ENCODE measurements at places on chromosomes 12 and 14.

- DNase-seq, result no peak
Measured at GRCh38 chr14:105173901-105174894, 5.6 kb upstream of the JAG2 start.

DNA sequence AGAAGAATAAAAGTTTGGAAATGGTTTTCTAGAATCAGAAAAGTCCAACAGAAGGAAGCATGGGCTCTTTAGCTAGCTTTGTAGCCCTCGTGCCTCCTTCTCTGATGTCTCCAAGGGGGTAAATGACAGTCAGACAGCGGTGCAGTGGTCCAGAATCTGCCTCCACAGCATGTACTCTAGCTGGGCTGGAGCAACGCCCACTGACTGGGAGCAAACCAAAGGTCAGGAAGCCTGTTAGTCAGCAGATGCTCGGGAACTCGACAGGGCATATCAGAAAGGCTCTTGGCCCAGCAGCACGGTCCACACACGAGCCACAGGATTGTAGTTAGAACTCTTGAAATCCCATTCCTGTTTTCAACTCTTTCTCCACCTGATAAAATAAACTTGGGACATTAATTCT, 164.3 kb downstream of the GRIN2B start:
- peak; percentile 78 for DNase-seq

GRCh38 chr12:94604366-94604698, 46.0 kb downstream of the TMCC3 start:
- DNase-seq, result no peak

GRCh38 chr12:93348575-93349435, 28.9 kb upstream of the NUDT4 start:
- DNase-seq, result no peak

GRCh38 chr14:68941820-68942219, 37.3 kb downstream of the ACTN1 start:
- no peak for DNase-seq

DNA sequence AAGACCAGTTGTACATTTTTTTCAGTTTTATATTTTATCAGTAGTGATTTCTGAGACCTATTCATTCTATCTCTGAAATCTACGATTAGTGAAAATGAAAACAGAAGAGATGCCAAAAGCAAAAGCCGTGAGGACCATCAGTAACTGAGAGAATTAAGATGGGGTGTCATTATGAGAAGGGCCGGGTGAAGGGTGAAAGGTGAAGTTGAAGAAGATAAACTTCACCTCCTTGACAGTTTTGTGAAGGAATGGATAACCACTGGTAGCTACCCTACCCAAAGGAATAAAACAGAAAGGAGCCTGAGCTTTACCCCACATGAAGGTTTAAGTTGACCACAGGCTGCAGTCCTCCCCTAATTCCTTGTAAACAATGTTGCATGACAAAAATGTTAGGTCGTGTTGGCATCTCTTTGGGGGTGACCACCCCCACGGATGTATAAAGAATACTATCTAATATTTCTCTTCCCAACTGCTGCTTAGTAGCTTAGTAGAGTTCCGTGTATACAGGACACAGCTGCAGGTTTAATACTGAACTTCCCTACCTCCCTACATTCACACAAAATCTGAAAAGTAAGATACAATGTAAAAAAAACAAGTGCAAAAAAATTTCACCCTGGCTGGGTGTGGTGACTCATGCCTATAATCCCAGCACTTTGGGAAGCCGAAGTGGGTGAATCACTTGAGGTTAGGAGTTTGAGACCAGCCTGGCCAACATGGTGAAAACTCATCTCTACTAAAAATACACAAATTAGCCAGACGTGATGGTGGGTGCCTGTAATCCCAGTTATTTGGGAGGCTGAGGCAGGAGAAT, 23.9 kb downstream of the GPR19 start:
- DNase-seq, result no peak

GRCh38 chr14:80787876-80788275, 153.7 kb downstream of the CEP128 start:
- DNase-seq, result no peak

DNA sequence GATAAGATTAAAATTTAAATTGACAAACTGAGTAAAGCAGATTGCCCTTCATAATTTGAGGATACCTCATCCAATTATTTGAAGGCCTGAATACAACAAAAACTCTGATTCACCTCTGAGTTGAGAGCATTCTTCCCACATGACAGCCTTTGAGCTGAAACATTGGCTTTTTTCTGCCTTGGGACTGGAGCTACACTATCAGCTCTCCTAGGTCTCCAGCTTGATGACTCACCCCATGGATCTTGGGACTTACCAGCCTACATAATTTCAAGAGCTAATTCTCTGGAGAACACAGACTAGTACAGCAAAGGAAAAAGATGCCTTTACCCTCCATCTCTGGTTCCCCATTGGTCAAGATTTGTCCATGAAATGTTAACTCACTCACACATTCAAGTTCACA, 555.1 kb downstream of the FOXG1 start:
- DNase-seq, result no peak

GRCh38 chr14:85453401-85454225, 76.3 kb upstream of the FLRT2 start:
- no peak for DNase-seq

- no peak for DNase-seq
Measured at GRCh38 chr12:25054783-25055144, 105.9 kb upstream of the BCAT1 start.

- no peak for DNase-seq
Measured at GRCh38 chr12:90076851-90077319, 368.2 kb upstream of the ATP2B1 start.

- DNase-seq, result no peak
Measured at GRCh38 chr12:109741286-109741969, 27.8 kb downstream of the FAM222A start.

GRCh38 chr12:53160000-53160399, 20.5 kb upstream of the ZNF740 start:
- no peak for DNase-seq

DNA sequence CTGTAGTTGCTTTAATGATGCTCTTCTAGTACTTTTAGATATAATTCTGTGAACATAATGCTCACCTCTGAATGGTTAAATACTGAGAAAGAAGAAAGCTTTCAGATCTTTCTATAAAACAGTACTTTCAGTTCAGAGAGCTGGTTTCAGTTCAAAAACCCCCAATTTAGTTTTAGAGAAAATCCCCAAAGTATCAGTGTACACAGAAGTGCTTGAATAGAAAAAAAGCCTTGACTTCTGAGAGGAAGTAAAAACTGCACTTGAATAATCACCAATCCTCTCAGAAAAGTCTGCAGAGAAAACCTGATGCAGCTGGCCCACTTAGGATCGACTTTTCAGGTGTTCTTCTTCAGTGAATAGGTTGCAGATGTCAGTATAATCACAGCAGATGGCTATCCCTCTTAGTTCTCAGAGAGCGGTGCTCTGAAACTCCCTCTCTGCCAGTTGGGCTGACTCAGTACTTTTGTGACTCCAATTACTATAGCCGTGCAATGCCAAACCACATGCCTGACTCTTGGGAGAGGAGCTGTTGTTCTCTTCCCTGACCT, 616.3 kb downstream of the LRFN5 start:
- no peak for DNase-seq

GRCh38 chr12:20369305-20370013, 1.1 kb downstream of the PDE3A start:
- DNase-seq, result peak; percentile 35

- no peak for DNase-seq
Measured at GRCh38 chr12:26567126-26567525, 265.9 kb downstream of the ITPR2 start.

- peak; percentile 87 for DNase-seq
Measured at GRCh38 chr12:74317078-74317601, 220.5 kb upstream of the ATXN7L3B start.

- peak; percentile 90 for DNase-seq
Measured at GRCh38 chr12:38904537-38905479, 583 bp downstream of the CPNE8 start.

- no peak for DNase-seq
Measured at GRCh38 chr12:12499909-12500604, 62.6 kb downstream of the DUSP16 start.

DNA sequence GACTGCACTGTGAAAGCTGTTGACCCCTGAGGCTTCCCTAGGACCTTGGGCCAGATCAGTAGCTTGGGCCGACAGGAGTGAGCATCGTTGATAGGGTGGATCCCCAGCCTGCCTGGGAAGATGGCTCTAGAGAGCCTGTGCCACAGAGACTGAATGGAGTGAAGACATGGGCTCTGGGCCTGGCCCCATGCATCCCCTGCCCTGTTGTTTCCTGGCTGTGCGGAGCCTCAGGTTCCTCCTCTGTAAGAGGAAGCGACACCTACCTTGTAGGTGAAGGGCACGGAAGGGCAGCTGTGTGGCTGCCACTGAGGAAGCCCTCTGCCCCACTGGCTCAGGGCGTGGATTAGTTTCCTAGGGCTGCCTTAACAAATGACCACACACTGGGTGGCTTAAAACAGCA, 23.9 kb downstream of the PLEKHG3 start:
- no peak for DNase-seq

DNA sequence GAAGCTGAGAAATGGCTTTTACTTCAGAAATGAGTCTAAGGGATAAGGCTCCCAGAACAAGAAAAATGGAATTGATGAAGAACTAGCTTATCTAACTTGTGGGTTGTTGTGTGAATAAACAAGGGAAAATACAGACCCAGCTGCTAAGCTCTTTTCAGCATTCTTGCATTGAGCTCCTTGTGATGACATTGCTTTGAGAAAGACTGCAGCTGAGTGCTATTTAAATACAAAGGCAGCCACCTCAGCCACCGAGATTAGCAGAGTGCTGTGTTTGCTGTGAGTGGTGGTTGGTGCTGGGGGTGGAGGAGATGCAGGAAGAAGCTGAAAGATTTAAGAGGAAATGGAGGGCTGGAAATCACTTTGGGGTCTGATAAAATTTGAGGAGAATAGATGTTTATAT, 396.0 kb upstream of the PRICKLE1 start:
- DNase-seq, result no peak

- DNase-seq, result no peak
Measured at GRCh38 chr14:68283378-68284123, 464.0 kb downstream of the RAD51B start.

DNA sequence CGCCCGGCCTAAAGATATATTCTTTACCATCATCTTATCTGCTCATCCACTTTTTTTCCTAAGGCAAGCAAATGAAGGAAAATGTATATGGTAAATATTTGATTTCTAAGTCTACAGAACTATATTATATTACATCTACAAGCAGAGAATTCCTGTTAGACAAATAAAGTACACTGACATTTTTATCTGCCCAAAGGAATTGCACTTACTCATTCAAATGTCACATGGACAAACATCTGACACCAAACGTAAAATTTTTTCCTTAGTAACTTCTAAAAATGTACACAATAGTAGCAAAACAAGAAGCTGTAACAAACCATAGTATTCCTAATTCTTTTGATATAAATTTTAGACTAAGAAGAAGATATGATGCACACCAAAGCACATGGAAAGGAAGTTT, 51.0 kb downstream of the SPPL3 start:
- no peak for DNase-seq

GRCh38 chr12:47312808-47313426, 233.2 kb upstream of the AMIGO2 start:
- DNase-seq, result no peak

DNA sequence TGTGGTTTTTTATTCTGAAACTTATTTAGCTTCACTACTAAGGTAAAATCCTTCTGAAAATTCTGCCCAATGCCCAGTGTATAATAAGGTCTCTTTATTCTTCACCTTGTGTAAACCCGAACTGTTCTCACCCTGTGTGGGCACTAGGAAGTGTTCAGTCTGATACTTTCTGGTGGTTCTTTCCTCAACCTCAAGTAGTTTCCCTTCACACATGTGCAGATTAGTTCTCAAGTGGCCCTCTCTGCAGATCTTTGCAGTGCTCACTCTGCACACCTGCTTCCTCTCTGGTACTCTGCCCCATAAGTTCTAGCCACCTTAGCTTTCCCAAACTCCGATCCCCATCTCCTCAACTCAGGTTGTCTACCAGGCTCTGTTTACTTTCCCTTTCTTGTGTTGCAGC, 61.6 kb downstream of the RAD51B start:
- no peak for DNase-seq

DNA sequence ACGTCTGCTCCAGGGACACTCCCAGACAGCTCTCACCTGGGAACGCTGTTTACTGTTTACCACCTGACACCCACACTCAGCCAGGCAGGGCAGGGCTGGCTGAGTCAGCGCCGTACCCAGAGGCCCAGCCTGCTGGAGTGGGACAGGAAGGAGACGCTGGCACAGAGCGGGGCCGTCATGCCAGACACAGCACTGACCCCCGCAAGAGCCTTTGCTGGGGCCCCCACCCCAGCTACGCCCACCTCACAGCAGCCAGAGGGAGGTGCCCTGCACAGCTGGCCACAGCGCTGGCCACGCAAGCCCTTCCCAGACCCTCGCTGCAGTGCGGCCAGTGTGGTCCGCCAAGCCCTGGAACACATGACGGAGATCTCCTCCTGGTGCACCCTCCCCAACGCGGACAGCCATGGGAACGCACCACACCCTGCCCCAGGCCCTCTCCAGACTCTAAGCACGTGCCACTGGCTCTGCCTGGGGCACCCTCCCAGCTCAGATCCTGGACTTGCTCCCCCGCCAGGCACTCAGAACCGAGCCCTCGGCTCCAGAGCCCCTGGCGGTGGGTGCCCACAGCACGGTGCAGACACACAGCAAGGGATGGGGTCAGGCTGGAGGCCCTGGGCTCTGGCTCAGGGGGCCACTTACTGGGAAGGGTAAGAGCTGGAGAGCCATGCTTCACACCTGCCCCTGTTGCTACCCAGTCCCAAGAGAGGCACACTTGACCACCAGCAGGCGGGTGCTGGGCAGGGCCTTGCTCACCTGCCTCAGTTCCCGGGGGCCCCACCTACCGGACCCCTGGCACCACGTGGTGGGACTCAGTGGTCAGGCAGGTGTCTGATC, 5.7 kb downstream of the AHNAK2 start:
- no peak for DNase-seq

GRCh38 chr12:76183459-76184186, 99.1 kb upstream of the NAP1L1 start:
- DNase-seq, result peak; percentile 58

DNA sequence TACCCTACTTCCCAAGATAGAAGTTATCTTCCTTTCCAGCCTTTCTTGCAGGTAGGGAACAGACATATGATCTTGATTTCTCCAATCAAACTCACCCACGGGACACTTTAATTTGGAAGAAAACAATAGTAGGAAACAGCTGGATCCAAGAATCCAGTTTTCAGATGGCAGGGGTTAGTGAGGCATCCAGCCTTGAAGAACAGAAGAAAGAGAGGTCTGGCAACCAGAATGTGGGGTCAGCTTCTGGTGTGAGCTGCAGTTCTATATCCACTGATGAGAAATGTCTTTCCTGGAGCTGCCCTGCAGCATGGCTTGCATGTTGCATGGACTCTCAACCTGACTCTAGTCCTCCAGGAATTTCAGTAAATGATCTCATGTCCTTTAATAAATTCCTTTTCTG, 83.8 kb downstream of the TTC8 start:
- DNase-seq, result no peak

GRCh38 chr14:92122761-92123160, 992 bp downstream of the CPSF2 start:
- DNase-seq, result no peak

DNA sequence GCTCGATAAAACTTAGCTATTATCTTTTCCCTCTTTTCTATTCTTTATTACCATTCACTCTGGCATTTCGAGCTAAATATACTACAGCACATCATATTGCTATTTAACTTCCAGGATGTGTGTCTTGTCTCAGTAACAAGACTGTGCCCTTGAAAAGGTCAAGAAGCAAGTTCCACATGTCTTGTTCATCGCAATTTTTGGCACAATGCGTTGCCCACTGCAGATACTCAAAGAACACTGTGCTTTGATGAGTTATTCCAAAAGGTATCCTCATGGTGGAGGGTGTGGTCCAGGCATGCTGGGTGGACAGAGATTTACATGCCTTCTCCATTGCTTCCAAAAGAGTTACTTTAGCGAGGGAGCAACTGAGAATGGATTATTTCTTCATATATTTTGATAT, 6.6 kb downstream of the E2F7 start:
- DNase-seq, result no peak

All from posterior cingulate gyrus (tissue), 11 donors.